ENCODE measurements at places on chromosomes 5 and 9.

- no peak for DNase-seq
Measured at GRCh38 chr5:1769752-1770442, 29.7 kb downstream of the MRPL36 start.

DNA sequence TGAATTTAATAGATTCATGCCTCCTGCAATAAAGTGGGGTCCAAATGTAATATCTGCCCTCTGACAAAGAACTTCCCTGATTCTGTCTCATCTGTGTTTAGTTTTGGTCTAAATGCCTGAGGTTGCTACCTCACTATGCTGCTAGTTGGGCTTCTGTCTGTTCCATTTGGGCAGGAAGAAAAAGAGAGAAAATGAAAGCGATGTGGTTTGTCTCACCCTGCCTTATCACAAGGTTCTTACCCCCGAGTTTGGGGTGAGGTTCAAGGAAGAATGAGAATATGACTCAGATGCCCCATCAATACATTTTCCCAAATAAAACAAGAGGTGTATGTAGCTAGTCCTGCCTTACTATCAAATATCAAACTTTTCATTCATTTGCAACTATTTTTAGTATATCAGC, 132.1 kb upstream of the MTAP start:
- DNase-seq, result no peak

- no peak for DNase-seq
Measured at GRCh38 chr5:91311697-91312501, 71.2 kb downstream of the ARRDC3 start.

DNA sequence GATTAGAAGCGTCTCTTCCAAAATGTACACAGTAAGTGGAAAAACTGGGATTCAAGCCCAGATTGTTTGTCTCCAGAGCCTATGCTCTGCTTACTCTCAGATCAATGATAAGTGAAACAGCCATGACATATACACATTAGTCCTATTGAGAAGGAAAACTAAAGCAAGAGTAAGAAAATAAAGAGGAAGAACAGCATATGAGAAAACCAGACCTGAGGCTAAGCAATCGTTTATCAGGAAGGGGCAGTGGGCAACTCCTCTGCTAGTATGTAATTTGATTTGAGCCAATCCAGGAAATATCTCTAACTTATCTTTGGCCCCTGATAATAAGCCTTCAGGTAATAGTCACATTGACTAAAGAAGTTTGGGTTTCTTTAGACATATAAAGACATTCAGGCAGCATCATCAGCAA, 789.9 kb upstream of the C9orf72 start:
- DNase-seq, result no peak

GRCh38 chr5:15026011-15026893, 154.7 kb upstream of the ANKH start:
- DNase-seq, result no peak

- DNase-seq, result no peak
Measured at GRCh38 chr9:115162946-115163345, 45.0 kb upstream of the TNC start.

DNA sequence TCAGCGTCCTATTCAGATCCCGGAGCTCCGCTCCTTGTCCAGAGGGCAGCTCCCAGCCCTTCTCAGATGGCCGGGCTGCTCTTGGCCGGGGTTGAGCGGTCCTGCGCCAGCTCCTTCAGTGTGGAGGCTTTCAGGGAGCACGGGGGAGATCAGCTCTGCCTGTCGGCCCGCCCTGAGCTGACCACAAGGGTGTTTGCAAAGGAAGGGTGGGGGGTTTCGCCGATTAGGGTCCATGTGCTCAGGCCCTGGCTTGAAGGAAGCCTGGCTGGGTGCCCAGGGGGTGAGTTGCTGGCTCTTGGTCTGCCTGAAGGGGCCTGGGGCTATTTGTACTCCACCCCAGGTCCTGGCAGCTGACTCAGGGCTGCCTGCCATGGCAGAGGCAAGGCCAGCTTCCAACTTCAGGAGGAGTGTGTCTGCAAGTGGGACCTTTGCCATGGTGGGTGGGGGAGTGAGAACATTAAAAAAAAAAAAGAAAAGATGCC, 250.1 kb upstream of the KLF4 start:
- no peak for DNase-seq

- DNase-seq, result no peak
Measured at GRCh38 chr5:84382363-84383295, 2.1 kb downstream of the EDIL3 start.

DNA sequence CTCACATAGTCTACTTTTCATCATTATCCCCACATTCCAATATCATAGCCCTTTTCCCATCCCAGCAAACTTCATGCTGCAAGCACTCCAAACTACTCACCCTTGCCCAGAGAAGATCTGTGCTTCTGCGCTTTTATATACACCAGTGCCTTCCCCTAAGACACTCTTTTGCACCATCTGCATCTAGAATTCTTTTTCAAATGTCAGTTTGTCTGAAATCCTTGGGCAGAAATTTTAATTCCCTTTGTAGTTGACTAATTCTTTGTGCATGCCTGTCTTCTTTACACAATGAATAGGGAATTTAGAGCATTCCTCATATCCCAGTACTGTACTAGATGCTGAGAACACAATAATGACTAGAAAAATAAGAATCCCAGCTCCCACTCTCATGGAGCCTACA, 298.9 kb downstream of the KCNN2 start:
- DNase-seq, result no peak

Measured in NCI-H2107 (cell line).